ENCODE measurements at places on chromosomes 2 and 18. TPM values are rescaled to one million over a fixed set of nuclear protein-coding genes. Genes with fewer than 3 reads are reported as not detected.

NETO1 gene
- total RNA-seq = 19.6 TPM

CELF4 gene
- 37.2 TPM for total RNA-seq

CTAGE1 gene
- total RNA-seq = not detected

HOXD4 gene
- total RNA-seq = 6.6 TPM

CDKL4 gene
- total RNA-seq = 1.0 TPM

VWC2L gene
- 0.05 TPM for total RNA-seq

ERFE gene
- 0.85 TPM for total RNA-seq

COX7A2L gene
- 278 TPM for total RNA-seq

COLEC12 gene
- 1.1 TPM for total RNA-seq

SPC25 gene
- total RNA-seq = 0.57 TPM

TMEFF2 gene
- 1.5 TPM for total RNA-seq

SIX2 gene
- total RNA-seq = 3.4 TPM

STON1 gene
- 7.5 TPM for total RNA-seq

- ATAC-seq = no peak
These were observed 151.0 kb downstream of the DNER start for GRCh38 chr2:229563388-229563787.

DNA sequence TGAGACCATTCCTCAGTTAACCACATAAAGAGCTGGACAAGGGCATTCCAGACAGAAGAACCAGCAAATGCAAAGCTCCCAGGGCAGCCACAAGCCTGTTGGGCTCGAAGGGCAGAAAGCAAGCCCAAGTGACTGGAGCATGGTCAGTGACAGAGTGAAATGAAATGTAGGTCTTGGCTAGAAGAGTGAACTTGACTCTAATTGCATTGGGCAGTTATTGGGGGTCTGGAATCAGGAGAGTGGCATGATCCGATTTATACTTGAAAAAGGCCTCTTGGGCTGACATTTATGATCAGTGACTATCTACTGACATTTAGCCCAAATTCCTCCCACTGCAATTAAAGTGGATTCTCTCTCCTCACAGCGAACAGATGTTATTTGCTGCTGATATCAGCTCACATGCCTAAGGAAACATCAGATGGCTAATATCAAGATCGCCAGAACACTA is 152.5 kb upstream of the KLF7 start:
- no peak for ATAC-seq

- ATAC-seq = no peak
These were observed 50.4 kb downstream of the PLEKHA3 start for GRCh38 chr2:178530625-178531142.

- peak; percentile 9 for ATAC-seq
These were observed 41.2 kb downstream of the RPL37A start for GRCh38 chr2:216539791-216540241.

DNA sequence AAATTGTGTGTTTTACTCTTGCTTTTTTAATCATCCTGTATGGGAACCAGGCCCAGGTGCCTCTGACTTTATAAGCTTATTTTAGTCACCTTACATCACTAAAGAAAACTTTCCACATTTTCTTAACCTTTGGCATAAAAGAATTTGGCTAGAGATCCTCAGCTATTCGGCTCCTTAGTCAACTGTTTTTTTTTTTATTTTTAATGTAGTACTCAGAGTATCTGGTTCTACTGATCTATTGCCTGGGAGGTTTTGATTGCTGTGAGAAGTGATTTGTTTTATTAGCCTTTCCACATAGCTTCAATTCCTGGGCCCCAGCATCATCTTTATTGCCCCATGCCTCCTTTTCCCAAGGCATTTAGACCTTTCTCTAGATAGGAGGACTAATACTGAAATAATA is 121.0 kb downstream of the MYO1B start:
- ATAC-seq = no peak

- ATAC-seq = no peak
These were observed 1.7 kb downstream of the KYNU start for GRCh38 chr2:142879151-142879550.

- ATAC-seq = no peak
These were observed 51.6 kb upstream of the ATP8B1 start for GRCh38 chr18:57854726-57855125.

DNA sequence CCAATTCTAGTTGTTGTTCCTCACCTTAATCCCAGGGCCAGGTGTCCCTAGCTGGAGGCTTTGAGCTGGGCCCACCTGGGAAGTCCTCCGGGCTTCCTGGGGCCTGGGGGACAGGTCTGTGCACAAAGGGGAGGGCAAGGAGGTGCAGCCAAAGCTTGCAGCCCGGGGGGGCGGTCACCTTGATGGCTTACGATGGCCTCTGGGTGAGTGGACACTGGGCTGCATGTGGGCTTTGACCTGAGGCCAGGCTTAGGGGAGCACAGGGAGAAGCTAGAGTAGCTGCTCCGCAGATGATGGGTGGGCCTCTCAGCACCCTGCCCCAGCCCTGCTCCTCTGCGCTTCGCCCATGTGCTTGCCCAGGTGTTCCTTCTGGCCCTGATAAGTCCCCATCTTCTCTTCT is 41.8 kb upstream of the HAAO start:
- no peak for ATAC-seq

DNA sequence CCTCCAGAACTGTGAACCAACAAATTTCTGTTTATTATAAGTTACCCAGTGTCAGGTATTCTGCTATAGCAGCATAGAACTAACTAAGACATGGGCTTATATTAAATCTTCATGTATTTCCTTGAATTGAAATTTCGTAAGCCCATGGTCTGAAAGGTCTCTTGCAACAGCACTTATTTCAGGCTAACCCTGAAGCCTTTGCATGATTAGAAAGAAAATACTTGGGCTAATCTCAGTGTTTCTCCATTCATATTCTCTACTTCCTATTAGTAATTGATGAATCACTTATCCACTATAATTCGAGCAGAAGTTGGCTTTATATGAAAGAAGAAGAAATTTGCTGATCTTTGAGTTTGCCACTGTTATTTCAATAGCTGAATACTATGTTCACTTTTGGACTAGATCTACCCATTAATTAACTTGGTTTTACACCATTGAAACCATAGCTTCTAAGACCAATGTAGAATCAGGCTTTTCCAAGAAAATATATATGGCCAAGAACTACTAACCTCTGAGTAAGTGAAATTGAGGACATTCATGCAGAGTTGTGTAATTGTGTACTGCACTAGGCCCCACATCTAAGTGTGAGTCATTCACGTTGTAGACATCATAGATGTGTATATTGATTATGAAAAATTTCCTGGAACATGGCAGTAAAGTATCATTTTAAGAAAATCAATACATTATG is 731.6 kb downstream of the SOCS6 start:
- ATAC-seq = no peak

DNA sequence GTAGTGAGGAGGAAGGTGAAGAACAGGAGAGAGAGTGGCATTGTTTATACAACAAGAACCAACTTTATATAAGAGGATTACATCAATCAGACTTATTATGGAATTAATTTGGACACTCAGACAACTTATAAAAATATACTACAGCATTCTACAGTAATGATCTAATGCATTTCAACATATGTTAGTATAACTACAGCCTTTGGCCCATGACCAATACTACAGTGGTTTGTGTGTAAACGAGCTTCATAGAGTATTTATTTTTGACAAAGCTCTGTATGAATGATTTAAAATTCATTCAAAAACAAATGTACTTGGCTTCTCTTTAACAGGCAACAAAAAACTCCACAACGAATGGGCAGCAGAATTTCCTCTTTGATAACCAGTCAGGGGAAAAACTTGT is 72.8 kb downstream of the ZNF521 start:
- ATAC-seq = no peak

- peak; percentile 61 for ATAC-seq
These were observed 76.6 kb downstream of the FIGN start for GRCh38 chr2:163659224-163659623.

DNA sequence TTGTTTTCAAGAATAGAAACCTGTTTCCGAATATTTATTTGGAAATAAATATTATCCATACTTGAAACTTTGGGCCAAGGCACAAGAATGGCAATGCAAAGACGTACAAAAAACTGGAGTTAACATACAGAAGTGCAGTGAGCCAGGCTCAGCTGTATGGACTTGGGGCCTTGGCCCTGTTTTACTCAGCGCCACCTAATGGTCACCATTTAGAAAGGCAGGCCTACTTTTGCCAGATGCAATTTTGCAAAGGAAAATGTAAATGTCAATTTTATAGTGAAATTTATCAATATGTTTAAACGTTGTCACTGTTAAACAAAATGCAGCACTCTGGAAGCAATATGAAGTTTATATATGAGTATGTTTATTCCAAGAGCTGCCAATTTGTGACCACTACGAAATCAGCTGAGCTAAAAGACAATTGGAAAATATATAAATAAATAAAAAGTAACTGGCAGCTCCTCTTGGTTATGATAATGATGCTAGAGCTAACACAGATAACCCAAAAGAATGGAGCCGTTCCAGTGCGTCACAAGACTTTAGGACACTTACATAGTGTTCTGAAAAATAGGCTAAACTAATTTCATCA is 155.0 kb downstream of the ARHGAP15 start:
- no peak for ATAC-seq

DNA sequence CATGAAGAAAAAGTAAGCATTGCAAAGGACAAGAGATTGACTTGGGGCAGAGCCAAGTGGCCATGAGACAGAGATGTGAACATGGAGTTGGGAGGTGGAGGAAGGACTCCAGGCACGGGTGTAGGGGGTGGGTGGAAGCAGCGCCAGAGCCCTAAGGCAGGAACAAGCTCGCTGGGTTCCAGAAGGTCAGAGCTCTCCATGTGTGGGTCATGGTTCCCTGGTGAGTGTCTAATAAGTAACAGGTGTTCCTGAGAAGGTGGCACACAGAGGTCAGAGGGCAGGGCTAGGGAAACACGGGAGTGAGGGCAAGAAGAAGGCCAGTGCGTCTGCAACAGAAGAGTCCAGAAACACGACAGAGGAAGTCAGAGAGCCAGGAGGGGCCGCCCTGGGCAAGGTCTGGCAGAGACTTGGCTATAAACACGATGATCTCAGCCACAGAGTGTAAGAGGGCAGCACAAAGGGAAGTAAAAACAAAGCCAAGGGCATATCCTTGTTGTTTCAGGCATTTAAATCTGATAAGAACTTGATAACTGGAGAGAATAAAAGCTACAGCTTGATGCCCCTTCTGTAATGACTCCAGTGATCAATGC is 260.8 kb downstream of the TGIF1 start:
- no peak for ATAC-seq

DNA sequence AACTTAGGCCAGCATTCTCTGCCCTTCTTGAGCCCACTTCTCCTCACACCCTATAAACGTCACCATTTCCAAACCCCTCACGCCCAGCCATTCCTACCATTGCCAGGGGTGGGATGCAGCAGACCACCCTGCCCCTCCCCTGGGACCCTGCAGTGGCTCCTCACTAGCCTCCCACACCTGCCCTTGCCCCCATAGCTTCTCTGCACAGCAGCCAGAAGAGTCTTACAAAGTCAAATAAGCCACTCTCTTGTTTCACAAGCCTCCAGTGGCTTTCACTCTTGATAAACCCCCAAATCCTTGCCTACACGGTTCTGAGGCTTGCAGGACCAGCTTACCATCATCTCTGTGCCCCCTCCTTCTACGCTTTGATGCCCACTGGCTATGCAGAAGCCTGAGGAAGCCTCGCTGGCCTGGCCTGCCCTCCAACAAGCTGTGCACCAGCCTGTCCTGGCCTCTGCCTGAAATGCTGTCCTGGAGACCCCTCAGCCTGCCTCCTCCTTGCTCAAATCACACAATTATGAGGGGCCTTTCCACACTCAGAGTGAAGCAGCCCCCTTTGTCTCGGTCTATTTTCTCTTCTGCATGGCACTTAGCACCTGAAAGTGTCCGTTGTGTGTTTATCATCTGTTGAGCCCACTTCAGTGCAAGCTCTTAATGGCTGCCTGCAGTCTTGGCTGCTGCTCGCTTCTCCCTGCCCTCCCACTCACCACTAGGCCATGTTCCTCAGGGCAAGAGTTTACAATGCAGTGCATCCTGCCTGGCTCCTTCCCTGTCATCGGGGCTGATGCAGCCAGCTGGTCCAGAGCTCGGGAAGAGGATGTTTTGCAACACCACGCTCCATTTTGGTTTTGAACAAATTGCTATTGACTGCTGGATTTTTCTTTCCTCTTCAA is 82.6 kb upstream of the RGPD5 start:
- ATAC-seq = peak; percentile 63

- ATAC-seq = no peak
These were observed 225.5 kb downstream of the DOK6 start for GRCh38 chr18:69626171-69626570.

- ATAC-seq = no peak
These were observed 211.1 kb downstream of the PTPRM start for GRCh38 chr18:7778181-7778580.

GRCh38 chr2:53104263-53104662 is 663.3 kb upstream of the CHAC2 start:
- ATAC-seq = peak; percentile 84

DNA sequence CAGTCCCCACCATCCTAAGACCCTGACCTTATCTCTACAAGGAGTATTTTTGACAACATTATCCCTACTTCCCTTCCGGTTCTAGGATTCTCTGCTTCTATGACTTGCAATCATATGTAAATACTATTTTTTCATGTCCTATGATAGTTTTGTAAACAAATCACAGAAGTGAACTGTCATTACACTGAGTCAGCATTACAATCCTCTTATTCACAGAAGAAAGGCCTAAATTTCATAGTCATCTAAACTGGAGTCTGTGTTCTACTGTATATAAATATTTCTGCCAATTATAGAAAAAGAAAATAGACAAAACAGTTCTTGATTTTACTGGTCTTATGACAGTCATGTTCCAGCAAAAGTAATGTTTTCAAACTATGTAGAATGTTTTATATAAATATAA is 265.1 kb downstream of the NCKAP5 start:
- ATAC-seq = no peak

DNA sequence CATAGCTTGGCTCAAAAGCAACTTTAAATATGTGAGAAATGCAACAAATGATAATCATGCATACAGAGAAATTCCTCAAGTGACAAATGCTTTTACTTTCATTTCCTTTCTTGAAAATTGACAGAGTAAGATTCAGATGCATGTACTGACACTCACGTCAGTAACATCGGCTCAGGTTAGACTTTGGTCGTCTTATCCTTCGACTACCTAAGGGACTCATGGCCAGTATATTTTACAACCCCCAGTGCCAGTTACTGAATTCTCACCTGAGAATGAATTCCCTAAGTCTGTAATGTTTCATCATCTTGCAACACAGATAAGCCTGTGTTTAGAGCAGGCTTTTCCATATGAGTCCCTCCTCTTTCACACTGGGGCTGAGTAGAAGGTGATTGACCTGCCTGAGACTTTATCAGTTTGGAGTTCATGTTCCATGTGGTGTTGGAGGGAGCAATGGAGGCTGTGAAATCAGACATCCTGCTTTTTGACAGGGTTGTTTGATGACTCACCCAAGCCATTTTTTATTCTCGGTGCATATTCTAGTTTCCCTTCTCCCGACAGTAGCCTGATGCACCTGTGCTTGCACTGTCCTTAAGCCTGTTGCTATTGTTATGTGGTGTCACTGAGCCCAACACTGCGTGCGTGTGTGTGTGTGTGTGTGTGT is 30.5 kb upstream of the ATP8B1 start:
- peak; percentile 24 for ATAC-seq

GRCh38 chr2:223052548-223053483 is 826 bp downstream of the KCNE4 start:
- no peak for ATAC-seq
